ENCODE measurements at places on chromosomes 13 and 19.
A peak's percentile ranks its signal among the peaks of the same experiment; 100 is the strongest.

DNA sequence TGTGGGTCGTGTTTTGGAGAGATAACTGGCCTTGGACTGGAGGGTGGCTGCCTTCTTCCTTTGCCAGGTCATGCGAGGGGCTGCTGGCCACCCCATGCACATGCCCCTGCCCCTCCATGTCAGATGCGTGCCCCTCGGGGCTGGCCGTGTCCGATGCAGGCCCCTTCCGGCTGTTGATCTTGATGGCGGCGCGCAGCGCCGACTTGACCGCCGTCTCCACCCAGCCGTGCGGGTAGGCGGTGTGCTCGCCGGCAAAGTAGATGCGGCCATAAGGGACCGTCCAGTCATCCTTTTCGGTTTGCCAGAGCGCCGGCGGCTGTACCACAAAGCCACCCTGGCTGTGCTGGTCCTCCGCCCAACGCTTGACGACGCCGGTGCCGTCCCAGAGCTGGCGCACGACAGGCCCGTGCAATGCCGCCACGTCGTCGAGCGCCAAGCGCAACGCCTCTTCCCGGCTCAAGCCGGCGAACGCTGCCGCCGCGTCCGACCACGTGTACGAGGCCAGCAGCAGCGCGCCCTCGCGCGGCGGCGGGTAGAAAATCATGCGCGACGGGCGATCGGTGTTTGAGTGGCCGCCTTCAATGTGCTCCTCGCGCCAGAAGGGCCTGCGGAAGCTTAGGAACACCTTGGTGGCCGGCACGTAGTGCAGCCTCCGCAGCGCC is 6.9 kb downstream of the IL4I1 start:
- peak; percentile 86 for DNase-seq

DNA sequence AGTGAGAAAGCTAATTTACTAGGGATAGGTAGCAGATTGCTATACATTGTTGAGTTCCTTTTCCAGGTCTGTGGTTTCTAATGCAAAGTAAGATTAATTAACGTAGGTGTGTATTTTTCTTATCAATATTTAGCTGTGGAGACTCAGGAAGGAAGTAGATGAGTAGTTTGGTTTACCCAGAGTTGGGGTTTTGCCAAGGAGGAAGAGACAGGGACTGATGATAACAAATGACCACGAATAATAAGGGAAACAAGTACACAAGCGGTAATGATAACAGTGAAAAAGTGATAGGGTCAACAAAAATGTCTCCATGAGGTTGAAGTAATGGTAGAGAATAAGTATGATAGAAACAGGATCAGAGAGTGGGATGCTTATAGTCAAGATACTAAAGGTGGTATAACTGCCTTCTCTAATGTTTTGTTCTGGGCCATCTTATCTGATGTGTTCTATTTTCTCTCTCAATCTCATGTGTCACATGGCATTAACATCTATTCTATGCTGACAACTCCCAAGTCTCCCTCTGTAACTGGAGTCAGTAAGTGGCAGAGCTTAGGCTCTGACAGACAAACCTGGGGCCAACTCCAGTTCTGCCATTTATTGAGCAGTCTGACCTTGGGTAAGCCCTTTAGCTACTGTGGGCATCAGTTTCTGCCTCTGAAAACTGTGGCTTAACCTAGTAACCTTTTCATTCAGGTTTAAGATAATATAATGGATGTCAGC is 8.8 kb downstream of the OBI1 start:
- no peak for DNase-seq

DNA sequence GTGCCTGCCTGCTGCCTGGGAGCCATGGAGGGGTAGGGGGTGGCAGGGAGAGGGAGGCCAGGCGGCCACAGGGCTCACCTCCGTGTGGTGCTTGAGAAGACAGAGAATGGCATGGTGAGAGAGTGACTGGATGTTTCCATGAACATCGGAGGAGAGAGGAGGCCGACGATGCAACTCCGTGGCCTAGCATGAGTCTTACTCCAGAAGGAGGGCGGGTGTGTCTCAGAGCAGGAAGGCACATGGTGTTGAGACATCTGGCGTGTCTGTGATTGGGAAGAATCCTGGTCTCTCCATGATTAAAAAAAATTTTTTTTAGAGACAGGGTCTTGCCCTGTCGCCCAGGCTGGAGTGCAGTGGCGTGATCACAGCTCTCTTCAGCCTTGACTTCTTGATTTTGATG is 5.1 kb downstream of the IRGC start:
- no peak for DNase-seq

- DNase-seq: no peak
Measured at GRCh38 chr19:45087531-45087930, 5.4 kb upstream of the PPP1R37 start.

DNA sequence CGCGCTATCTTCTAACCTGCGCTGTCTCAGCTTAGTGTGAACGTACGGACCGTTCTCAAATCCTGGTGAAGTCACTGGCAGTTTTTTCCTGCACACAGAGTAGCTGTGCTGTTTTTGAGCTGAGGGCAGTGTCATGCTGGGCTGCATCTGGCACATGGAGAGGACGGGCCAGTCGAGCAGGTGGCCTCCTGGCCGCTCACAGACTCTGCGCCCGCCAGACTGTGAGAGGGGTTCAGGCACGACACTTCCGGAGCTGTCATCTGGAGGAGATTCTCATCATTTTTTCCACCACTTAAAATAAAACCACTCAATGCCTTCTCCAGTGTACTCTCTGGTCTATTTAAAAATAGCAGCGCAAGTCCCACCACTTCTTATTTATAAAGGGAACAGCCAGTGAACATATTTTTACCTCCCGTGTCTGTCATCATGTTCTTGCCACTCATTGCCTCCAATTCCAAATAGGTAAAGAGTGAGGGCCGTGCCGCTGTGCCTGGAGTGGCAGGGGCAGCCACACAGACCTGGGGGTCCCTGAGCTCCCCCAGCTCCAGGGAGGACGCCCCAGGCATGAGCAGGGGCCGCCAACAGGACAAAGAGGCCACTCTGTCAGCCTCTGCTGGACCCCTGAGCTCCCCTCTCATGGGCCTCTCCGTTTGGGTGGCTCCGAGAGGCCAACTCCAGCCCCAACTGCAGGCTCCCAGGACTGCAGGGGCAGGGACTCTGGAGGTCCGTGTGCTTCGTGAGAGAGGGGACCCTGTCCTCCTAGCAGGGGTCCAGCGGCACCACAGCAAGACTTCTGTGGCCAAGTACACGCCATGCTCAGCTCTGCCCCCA is 36.9 kb upstream of the GRTP1 start:
- no peak for DNase-seq

DNA sequence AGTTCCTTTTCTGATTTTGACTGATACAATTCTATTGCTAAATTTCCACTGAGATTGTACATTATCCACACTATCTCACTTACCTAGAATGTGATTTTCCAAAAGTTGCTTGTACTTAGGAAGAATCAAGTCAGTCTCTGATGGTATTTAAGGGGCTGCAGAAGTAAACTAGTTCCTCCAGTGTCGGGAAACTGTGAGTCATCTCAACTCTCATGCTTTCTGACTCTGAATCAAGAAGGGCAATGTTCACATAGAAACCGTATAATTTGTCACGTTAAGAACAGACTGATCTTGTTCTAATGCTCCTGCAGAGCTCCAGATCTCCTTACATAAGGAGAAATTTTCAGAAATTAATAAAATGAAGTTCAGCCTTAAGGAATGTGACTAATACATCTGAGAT is 369.3 kb downstream of the KLF5 start:
- no peak for DNase-seq

DNA sequence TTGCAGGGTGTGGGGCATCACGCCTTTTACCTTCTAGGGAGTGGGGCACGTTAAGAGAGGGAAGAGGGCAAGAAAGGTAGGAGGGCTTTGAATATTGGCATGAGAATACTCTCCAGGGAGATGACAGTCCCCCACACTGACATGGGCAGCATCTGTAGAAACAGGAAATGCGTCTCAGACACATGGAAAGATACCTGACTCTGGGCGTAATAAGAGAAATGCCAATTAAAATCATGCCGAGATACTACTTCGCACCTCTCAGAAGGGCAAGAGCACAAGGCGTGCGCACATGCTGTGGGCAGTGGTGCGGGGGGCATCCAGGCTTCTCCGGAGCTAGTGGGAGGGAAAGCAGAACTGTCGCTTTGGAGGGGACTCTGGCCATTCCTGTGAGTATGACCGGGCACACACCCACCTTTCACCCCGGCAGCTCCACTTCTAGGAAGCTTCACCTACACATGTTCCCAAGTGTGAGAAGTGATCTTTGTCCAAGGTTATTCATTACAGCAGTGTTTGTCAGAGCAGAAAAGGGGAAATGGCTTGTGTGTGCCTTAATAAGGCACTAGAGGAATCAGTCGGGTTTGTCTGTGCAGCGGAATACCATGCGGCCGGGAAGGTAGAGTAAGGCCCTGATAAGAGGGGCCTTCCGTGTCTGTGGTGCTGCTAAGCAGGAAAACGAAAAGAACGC is 99.5 kb downstream of the SIPA1L3 start:
- DNase-seq: peak; percentile 6

DNA sequence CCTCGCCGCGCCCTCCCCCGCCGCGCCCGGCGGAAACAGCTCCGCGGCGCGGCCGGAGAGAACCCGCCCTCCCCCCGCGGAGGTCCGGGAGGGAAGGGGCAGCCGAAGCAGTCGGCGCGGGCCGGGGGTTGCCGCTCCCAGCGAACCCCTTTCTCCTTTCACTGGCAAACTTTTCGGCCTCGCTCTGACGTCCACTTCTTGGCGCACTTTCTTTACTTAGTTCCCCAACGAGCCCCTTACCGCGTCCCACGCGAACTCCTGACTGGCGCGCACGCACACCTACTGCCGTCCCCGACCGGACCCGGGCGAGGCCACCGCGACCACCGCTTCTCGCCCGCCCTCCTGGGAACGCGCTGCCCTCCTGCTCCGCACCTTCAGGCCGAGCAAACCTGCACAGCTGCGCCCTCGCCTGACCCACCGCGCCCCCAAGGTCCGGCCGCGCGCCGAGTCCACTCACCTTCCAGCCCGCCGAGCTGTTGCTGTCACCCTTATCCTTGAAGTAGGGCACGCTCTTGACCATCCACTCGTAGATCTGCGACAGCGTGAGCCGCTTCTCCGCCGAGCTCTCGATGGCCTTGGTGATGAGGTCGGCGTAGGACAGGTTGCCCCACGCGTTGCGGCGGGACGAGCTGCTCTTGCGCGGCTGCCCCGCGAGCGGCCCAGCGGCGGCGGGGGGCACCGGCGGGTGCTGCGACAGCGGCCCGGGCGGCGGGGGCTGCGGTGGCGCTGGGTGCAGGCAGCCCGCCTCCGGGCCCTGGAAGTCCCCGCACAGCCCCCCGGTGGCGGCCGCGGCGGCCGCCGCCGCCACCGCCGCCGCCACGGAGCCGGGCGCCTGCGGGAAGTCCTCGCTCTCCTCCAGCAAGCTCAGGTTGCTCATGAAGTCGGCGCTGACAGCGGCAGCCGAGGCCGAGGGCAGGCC is 1.1 kb downstream of the FOXO1 start:
- DNase-seq: peak; percentile 45

GRCh38 chr13:23146006-23146405 is 34.8 kb upstream of the SGCG start:
- DNase-seq: no peak

- DNase-seq: peak; percentile 99
Measured at GRCh38 chr19:35247526-35248309, 1.1 kb upstream of the LSR start.

GRCh38 chr19:10107817-10108367 is 1.7 kb downstream of the PPAN start:
- no peak for DNase-seq

DNA sequence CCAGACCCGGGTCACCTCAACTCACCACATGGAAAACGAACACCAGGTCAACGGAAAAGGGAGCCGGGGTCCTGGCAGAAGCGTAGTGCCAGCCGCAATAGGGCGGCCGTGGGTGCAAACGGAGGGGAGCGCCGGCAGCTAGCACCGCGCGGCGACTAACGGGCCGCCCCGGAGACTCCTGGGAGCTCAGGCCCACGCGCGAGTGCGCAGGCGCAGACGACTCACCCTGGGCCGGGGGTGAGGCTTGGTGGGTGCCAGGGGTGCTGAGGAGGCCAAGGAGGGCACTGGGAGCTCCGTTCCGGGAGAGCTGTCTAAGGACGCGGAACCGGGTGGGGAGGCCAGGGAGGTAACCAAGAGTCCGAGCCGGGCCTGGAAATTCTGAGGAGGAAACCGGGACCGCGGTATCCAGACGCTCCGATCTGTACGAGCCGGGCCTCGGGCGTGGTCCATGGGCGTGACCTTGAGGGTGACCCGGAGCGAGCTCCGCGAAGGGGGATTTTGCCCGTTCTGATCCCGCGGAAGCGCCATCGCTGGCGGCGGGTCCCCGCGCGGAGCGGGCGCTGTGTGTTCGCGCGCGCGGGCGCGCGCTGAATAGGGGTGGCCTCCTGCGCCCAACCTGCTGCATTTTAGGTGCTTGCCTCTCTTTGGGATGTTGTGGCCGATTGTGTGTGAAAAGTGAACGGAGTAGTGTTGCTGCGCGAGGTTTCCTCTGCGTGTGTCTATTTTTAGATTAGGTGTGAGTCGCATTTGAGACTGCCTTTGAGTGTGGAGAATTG is at the start of gene ZNF382:
Gene ZNF382 (plus strand): TSS at position 213 of the 776 bp plus-strand sequence. CDS start 4,602 bp downstream, outside the sequence.
- no peak for DNase-seq

DNA sequence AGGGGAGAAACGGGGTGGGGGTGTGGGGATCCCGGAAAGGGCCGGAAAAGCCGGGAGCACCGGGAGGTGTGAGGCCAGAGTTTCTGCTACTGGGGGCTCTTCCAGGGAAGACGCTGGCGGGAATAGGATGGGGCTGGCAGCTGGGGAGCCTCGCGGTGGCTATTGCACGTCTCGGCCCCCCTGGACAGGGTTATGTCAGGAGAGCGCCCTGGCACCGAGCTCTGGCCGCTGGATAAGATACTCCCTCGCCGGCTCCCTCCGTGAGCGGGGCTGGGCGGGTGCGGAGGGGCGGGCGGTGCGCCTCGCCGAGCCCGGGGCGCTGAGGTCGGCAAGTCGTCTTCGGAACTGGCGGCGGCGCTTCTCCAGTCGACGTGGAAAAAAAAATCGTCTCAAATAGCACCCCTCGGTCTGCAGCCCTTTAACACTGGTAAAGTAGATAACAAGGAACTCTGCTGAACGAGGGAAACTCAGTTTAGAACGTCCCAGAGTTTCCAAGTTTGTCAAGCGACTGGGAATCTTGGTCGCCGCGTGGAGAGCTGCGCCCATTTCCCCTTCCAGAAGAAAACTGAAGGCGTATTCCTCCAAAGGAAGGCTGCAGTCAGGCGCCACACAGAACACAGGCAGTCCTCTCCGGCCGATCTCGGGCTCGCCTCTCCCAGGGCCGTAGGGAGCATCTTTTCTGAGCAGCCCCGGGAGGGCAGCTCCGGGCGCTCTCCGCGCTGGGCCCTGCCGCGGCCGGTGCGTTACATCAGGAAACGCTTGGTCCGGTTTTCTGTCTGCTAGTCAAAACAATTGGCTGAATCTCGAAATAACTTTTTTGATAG is 115.1 kb downstream of the KCNRG start:
- DNase-seq: peak; percentile 66

DNA sequence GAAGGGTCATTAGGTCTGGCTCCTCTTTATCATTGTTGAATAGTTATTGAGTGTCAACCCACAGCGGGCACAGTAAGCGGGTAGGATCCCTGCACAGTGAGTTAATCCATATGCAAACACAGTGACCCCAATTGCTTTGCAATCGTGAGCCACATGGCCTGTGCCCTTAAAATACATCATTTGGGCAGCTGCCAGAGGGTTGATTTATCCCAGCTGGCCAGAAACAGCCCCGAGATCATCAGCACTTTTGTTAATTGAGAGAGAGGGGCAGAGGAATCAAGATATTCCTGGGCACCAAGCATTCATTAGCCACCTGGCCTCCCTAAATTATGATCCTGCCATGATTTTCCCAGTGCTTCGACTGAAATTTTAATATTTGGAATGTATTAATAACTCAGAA is 9.8 kb upstream of the CNMD start:
- DNase-seq: peak; percentile 96

Measured in NCI-H69 (cell line).